ENCODE measurements at places on chromosomes 13 and 19.
A peak's percentile ranks its signal among the peaks of the same experiment; 100 is the strongest.

GRCh38 chr13:111661052-111661451, 340.6 kb downstream of the TEX29 start:
- DNase-seq: no peak

DNA sequence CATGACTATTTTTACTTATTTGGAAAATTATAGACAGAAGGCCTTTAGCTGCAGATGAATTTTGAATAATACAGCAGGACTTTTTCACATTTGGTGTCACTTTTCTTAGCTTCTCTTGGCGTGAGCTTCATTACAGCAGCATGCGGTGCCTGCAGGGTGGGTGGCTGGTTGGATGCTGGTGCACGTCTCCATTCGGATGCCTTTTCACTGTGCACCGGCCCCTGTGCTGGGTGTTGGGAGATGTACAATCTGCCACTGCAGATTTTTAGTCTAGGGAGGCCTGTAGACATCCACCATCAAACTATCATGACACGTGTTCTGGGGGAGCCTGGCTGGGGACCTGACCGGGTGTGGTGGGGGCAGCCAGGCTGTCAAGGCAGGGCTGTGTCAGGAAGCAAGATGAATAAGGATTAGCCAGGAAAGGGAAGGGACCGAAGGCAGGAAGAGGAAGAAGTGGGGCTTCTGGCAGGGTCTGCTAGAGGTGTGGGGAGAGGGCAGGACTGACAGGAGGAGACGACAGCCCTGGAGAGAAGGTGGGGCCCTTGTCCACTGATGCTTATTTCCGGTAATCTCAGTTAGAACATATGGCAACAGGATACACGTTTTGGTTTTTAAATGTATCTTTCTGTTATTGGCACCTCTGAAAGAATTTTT, 88.8 kb downstream of the ARHGEF7 start:
- no peak for DNase-seq

GRCh38 chr13:43848001-43848649, 31.4 kb downstream of the CCDC122 start:
- DNase-seq: peak; percentile 89

GRCh38 chr13:46032341-46032740, 20.2 kb downstream of the ZC3H13 start:
- DNase-seq: peak; percentile 43

DNA sequence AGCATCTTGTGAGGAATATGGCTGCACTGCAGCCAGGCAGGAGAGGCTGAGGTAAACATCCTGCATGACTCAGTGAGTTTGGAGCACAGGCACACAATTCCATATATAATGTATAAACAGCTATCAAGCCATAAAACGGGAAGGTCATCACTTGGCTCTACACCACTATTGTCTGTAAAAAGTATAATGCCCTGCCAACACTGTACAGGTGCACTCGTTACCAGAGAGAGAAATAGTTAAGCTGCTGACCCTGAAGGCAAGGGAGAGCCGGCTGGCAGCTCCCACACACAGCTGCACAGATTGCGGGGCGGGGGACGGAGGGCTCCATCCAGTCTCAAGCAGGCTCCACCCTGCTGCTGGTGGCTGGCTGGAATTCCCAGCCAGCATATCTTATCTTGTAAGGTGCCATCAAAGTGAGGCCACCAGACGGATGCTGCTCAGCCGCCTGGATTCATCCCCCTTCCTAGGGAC, 668.1 kb downstream of the SLITRK5 start:
- no peak for DNase-seq

DNA sequence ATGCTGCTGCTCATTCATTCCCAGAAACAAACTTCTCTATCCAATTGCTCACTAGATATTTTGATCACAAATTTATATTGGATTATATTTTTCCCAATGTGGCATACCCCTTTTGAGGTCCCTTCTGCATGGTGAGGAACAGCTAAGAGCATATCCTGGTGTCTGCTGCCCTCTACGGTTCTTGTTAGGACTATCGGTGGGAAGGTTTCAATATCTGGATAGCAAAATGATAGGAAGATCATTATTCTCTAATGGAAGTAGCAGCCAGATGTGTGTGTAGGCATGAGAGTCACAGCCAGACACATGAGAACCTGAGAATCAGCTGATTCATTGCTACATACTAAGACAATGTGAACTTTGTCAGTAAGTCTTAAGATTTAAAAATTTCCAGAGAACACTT, 1422.4 kb upstream of the MIR17HG start:
- no peak for DNase-seq

GRCh38 chr13:40094056-40094455, 438.6 kb downstream of the COG6 start:
- DNase-seq: no peak

GRCh38 chr13:26502826-26503225, 54.7 kb upstream of the WASF3 start:
- no peak for DNase-seq

- peak; percentile 64 for DNase-seq
These were observed 294.8 kb downstream of the TSHZ3 start for GRCh38 chr19:31054430-31054829.

DNA sequence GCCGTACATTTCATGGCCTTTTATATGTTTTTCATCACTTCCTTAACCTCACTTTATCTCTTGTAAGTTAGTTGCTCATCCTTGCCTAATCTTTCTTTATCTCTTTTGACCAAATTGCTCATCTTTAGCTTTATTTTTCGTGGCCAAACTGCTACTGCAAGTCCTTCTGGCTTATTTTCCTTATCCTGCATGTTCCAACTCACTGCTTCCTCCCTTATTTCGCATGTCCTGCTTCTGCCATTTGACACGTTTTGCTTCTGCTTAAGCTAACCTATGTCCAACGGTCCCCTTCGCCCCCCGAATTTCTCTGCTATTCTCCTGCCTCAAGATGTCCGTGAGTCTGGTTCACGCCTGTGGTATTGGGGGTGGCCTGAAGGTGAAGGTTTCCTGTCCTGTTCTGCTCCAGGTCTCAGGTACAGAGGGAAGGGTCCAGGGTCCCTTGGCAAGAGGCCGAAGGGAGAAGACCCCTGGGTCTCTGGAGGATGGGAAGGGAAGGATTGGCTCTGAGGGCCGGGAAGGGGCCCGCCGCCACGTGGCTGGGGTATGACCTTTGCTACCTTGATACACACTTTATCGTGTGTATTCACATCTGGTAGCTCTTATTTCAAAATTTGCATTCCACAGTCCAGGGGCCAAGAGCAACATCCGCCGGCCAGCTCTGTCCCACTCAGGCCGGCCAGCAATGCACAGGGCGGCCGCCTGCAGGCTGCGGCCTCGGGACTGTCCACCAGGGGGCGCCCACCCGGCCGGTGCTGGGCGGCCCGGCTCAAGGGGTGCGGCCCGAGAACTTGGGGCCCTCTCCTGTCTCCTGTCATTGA, 2.9 kb upstream of the C19orf85 start:
- DNase-seq: peak; percentile 86

DNA sequence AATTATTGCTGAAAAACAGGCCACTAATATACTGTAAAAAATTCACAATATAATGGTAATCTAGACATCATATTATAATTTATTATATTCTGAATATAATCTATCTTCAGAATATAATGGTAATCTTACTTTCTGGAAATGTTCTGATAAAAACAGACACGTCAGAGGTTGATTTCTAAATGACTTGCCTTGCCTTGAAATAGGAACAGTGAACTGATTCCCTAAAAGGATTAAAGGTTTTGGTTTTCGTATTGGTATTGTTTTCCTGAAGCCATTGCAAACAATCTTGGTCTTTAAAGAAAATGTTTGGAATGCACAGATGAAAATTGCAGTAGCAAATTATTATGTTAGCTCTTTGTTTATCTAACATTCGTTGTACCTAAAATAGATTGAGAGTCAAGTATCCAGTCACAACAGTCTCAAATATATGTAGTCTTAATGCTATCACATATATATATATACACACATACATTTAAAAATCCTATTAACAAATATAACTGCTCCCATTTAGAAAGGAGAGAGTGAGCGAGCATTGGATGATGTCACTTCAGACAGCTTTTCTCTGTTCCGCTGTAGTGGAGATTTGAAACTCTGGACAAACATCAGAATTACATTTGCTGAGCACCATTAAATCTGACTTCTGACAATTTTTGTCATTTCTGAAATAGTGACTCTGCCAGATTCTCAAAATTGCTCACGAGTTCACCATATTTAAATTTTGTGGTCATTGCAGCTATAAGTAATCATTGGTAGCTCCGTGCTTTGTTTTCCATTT, 1.7 kb downstream of the ITM2B start:
- DNase-seq: peak; percentile 69

GRCh38 chr19:14655726-14656125, 18.9 kb downstream of the ADGRE3 start:
- no peak for DNase-seq

- DNase-seq: no peak
These were observed 42.1 kb downstream of the RHPN2 start for GRCh38 chr19:33022472-33023116.

- DNase-seq: no peak
These were observed 63.2 kb downstream of the F2RL3 start for GRCh38 chr19:16952046-16952445.

All from adipocyte (in vitro differentiated cells).